ENCODE measurements at places on chromosomes 16 and 17. TPM values are rescaled to one million over a fixed set of nuclear protein-coding genes. Genes with fewer than 3 reads are reported as not detected.

SRR gene
- 16.3 TPM for total RNA-seq

ZNF207 gene
- total RNA-seq, result 225 TPM

LRRC37A3 gene
- total RNA-seq, result 10.6 TPM

TBC1D3E gene
- total RNA-seq, result not detected

TBX2 gene
- 0.29 TPM for total RNA-seq

FOXO3B gene
- 5.6 TPM for total RNA-seq

HEATR9 gene
- not detected for total RNA-seq

KLHL10 gene
- not detected for total RNA-seq

NPIPA3 gene
- total RNA-seq, result 0.33 TPM

MAP2K6 gene
- total RNA-seq, result 7.8 TPM

BRIP1 gene
- total RNA-seq, result 11.0 TPM

MYH8 gene
- not detected for total RNA-seq

HBM gene
- not detected for total RNA-seq

CLEC3A gene
- not detected for total RNA-seq

CCL17 gene
- not detected for total RNA-seq

CLEC18B gene
- total RNA-seq, result 1.3 TPM

SDK2 gene
- not detected for total RNA-seq
